Left lobe of liver (tissue), 2 donors: ENCODE measurements at places on chromosomes 4 and X. TPM values are rescaled to one million over a fixed set of nuclear protein-coding genes. Genes with fewer than 3 reads are reported as not detected.

GRCh38 chrX:108087792-108088191 is 3.5 kb downstream of the PSMD10 start:
- DNase-seq = no peak

DNA sequence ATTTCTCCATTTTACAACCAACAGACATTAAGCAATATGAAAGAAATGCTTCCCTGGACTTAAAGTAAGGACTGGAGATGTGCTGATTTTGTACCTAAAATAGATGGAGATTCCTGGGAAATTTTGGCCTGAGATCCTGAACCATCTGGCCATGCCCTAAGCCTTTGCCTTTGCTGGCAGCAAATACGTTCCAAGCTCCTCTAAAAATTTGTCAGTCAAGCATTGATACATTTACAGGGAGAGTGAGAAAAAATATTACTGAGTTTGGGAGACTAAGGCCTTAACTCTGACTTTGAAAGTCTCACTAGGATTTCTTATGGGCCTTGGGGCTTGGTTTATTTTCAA is 63.9 kb downstream of the FHDC1 start:
- DNase-seq = no peak

GRCh38 chr4:16129336-16129735 is 45.5 kb upstream of the PROM1 start:
- DNase-seq = no peak

DNA sequence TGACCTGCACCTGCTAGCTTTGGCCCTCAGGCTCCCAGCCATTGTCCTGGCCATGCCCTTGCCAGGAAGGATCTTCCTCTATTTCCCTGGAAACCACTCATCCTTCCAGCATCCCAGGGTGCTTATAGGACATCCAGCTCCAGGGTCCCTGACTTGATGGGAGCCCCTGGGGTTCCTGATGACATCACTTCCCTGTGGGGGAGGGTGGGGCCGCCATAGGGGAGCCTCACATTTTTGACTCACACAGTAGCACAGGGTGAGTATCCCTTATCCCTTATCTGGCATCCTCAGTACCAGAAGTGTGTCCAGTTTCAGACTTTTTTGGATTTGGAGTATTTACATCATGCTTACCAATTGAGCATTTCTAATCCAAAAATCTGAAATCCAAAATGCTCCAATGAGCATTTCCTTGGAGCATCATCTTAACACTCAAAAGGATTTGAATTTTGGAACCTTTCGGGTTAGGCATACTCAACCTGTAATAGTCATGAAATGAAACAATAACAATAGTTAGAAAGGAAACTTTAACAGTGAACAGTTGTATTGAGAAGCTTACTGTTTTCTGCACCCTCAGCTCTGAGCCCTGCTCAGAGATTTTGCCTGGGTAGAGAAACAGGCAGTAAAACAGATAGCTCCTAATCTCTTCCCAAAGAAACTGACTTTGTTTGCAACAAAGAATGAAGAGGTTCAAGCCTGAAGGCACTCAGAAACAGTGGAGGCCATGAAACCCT is 22.1 kb downstream of the TNIP2 start:
- no peak for DNase-seq

- no peak for DNase-seq
These were observed 42.0 kb upstream of the PROM1 start for GRCh38 chr4:16125571-16126445.

GRCh38 chr4:86834901-86835300 is 14.3 kb downstream of the SLC10A6 start:
- no peak for DNase-seq

GRCh38 chrX:65821721-65822496 is 154.5 kb downstream of the MSN start:
- DNase-seq = no peak

GRCh38 chr4:121709766-121710405 is 13.1 kb upstream of the ANXA5 start:
- no peak for DNase-seq

Gene DGKK
- total RNA-seq = not detected

Gene PF4V1
- total RNA-seq = not detected
